Activated naive CD4-positive, alpha-beta T cell treated with anti-CD3 and anti-CD28 coated beads for 36 hours (primary cell): ENCODE measurements at places on chromosomes 6 and 20. TPM values are rescaled to one million over a fixed set of nuclear protein-coding genes. Genes with fewer than 3 reads are reported as not detected.

DNA sequence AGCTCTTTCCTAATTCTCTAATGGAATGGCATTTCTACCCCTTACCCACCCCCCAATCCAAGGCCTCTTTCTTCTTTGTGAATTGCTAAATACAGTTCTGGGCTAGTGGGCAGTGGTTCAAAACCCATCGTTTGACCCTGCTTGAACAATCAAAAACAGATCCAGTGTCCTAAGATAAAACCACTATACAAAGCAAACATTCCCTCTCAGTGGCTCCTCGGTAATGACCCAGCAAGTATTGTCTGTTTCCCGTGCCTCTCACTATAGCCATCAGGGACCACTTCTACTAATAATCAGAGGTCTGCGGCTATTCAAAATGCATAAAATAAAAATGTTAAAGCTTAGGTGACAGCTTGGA, 143.5 kb upstream of the AKAP12 start:
- no peak for DNase-seq

- DNase-seq = no peak
Observed at GRCh38 chr20:61865353-61865752, 200.3 kb downstream of the TAF4 start.

SIRPD gene
- total RNA-seq = not detected

GRCh38 chr20:62376112-62377063, 9.3 kb upstream of the LAMA5 start:
- DNase-seq = no peak

CST1 gene
- total RNA-seq = not detected

DNA sequence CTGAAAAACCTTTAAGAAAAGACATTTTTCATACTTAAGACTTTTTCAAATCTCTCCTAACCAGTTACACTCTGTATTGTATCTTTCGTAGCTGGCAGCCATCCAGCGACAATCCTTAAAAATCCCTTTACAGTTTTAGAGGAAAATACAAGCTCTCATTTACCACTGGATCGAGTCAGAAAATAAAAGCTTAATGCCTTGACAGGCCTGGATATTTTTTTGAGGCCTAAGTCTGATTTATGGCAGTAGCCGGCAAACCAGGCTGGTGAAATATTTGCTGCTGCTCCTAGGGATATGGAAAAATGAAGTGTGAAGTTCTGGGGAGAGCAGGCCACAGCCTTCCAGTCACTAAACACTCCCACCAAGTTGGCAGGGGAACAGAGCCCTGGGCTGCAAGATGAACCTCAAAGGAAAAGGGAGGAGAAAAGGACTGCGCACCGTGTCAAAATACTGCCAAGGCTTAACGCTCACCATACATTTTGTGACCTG, 213.0 kb upstream of the SUPT3H start:
- DNase-seq = no peak

DNA sequence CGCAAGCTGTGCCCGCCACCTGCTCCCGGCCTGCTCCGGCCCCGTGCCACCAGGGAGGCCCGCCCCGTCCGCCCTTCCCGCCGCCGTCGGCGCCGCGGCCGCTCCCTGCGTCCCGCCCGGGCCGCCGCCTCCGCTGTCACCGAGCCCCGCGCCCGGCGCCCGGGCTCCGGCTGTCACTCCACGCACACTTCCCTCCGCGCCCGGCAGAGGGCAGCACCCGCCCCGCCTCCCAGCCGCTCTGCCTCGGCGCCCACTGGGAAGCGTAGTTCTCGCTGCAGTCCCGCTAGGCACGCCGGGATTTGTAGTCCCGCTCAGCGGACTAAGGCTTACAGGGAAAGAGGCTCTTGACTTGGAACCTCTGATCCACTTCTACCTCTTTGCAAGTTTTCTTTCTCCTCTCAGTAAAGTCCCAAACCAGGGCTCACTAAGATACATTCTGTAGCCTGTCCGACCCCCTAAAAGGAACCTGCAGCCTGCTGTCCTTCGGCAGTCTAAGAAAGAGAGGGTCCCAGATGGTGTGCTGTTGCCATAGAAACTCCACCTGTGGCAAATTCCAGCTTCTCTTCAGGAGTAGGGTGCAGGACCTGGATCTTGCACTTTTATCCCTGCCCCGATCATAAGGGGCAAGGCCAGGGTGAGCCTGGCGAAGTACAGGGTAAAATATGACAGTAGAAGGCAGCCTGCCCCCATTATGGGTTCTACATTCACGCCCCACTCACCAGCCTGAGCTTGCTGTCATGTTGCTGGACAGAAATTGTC, at the start of gene TFEB:
TSS of gene TFEB (minus strand) at position 182 of the 759 bp plus-strand sequence. CDS start 44,395 bp downstream, outside the sequence.
- DNase-seq = peak; percentile 96

- no peak for DNase-seq
Observed at GRCh38 chr20:15200147-15200565, 862.7 kb upstream of the FLRT3 start.

DNA sequence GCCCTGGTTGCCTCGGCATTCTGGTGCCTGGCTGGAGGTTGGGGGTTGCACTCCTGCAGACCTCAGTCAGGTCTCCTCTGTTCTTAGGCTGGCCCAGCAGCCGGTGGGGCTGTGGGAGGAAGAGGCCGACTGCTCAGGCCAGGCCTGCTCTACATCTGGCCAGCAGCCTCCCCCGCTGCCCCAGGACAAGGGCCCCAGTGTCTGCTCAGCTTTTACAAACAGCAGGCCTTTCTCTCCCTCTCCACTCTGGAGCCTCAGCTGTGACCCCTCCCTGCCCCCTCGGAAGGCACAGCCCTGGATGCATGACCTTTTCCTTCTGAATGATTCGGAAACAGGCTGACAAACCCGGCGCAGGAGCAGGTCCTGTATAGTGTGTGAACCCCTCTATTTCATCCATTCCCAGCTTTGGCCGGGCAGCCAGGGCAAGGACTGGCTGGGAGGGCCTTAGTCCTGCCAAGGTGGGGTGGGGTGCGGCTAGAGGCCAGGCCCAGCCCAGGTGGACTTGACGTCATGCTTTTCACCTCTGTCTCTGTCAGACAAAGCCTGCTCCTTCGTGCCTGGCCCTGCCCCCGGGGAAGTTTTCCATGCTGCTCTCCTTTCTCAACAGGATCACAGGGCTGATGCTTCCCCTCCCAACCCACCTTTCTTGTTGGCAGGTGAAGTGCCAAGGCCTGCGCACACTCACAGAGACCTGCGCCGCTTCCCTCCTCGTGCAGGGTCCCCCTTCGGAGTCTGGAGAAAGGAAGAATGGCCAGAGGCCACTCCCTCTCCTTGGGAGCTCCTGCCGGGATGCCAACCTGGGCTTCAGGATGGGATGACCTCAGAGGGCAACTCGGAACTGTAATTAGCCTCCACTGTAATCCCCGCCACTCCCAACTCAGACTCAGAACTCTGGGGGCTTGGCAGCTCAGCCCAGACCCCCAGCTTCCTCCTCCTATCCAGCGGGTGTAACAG, 10.1 kb upstream of the ITPR3 start:
- no peak for DNase-seq

DNA sequence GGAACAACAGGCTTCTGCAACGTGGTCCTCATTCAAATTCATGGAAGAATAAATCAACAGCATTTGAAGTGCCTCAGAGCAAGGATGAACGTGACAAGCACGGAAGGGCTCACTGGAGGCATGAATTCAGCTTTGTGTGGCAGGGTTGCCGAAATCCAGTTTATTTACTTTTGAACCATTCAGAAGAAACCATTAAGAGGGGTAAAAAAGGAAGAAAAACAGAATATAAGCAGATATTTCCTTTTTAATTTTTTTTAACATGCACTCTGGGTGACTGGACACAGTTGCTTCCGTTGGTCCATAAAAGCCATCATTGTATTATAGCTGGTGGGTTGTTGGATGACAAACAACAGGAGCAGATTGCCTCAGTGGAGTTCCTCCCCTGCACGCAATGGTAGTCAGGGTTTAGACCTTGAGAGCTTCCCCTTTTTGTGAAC, 17.3 kb upstream of the SNRPB2 start:
- no peak for DNase-seq

BTNL2 gene
- total RNA-seq = not detected

CLPSL2 gene
- not detected for total RNA-seq

SLC24A3 gene
- not detected for total RNA-seq

GRCh38 chr6:83119742-83120300, 52.4 kb downstream of the DOP1A start:
- no peak for DNase-seq

GRCh38 chr6:75381877-75382633, 97.5 kb upstream of the TMEM30A start:
- DNase-seq = no peak

GRCh38 chr6:47437592-47437991, 40.0 kb upstream of the CD2AP start:
- DNase-seq = no peak

ZNF334 gene
- total RNA-seq = 2.1 TPM

- no peak for DNase-seq
Observed at GRCh38 chr6:169441292-169441691, 187.6 kb upstream of the THBS2 start.

GRCh38 chr20:32396646-32397160, 38.6 kb downstream of the ASXL1 start:
- DNase-seq = no peak

GRCh38 chr20:59378396-59378795, 78.0 kb downstream of the EDN3 start:
- DNase-seq = no peak

- no peak for DNase-seq
Observed at GRCh38 chr20:57659517-57660180, 39.4 kb upstream of the ZBP1 start.

GRCh38 chr6:5152460-5152859, 67.3 kb downstream of the PPP1R3G start:
- no peak for DNase-seq

- no peak for DNase-seq
Observed at GRCh38 chr6:148653138-148653776, 93.6 kb upstream of the UST start.

GRCh38 chr6:52102405-52102804, 15.0 kb upstream of the PKHD1 start:
- no peak for DNase-seq

- no peak for DNase-seq
Observed at GRCh38 chr20:63564036-63564810, 9.8 kb downstream of the HELZ2 start.

PCSK2 gene
- total RNA-seq = not detected

DNA sequence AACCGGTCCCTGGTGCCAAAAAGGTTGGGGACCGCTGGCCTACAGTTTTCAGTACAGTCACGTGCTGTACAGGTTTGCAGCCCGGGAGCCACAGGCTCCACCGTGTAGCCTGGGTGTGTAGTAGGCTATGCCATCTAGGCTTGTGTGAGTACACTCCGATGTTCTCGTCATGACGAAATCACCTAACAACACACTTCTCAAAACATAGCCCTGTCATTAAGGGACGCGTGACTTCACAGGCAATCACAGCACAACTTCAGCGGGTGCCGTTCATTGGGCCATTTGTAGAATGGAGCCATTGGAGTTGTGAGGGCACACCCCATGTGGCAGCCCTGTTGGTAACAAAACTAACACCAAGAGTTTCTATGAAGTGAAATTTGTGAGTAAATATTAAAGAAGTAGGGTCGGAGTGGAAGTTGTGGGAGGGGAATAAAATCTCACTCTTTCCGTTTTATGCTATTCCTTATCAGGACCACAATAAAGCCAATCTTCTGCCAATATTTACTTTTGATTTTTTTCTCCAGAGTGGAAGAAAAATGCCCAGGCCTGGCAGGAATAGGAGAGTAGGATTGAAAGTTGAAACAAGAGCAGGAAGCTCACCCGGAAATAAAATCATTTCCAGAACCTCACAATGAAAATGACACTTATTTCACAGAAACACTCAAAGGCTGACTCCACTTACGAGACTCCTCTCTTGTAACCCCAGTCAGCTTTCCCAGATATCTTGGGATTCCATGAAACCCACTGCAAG, 63.7 kb upstream of the PTPN1 start:
- DNase-seq = no peak

DNA sequence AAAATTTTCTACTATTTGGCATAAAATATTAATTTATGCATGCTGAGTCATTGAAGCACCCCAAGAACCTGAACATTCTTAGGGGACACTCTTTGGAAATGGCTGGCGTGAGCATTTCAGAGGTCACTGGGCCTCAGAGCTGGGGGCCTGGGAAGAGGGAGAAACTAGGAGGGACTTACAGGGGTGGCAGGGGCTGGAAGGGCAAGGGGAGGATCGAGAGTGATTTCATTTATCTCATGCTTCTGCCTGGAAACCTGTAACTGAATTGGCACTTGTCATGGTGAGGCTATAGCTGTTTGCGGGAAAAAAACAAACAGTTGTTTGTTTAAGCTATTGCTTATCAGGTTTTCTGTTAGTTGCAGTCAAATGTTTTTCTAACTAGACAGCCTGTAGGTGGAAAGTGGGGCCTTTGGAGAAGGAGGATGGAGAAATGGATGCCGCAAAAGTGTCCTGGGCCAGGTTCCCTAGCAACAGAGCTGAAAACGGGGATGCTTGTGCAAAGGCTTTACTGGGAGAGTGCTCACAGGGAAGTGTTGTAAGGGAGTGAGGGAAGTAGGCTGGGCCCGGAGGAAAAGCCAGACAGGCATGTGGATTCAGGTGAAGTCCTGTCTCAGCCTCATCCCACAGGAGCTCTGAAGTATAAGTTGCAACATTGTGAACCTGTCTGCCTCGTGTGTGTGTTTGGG, 36.4 kb upstream of the KAT14 start:
- DNase-seq = no peak

NINL gene
- total RNA-seq = 2.6 TPM

GRCh38 chr6:41823178-41823577, 35.7 kb downstream of the TOMM6 start:
- no peak for DNase-seq

DNA sequence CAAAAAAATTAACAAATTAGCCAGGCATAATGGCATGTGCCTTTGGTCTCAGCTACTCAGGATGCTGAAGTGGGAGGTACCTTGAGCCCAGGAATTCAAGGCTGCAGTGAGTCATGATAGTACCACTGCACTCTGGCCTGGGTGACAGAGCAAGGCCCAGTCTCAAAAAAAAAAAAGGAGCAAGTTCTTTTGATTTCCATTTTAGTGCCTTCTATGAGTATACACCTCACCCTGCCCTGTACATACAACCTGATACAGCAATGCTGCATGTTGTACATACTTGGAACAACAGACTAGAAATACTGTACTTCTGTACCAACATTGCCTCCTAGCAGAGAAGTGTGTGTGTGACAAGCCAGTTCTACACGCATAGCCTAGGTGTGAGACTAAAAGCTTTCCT, 97.3 kb upstream of the CARMIL1 start:
- no peak for DNase-seq

TMC2 gene
- total RNA-seq = not detected

NT5E gene
- total RNA-seq = 0.55 TPM

CTAGE9 gene
- total RNA-seq = not detected

DNA sequence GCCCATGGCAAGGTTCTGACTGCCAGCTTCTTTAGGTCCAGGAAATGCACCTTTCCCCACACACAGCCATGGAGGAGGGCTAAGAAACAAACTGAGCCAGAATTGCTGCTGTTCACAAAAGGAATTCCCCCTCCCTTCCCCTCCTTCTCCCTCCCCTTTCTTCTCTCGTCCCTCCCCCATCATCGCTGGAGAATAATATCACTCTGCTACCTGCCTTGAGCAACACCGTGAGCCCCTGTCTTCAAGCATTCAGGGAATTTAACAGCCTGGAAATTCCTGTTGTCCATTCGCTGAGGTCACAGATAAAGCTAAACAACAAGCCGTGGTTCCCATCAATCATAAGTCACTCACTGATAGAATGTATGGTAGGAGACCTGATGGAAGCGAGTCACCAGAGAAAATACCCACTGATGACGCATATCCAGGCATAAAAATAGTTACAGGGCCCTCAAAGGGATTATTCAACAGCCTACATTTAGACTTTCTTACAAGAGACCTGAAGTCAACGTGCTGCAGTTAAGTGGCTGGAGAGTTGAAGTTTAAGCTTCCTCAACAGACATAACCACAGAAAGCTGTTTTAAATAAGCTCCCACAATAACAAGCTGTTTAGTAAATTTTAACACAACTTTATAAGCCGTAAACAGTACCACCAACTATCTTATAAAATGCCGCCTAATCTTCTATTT, 59.7 kb downstream of the HIVEP2 start:
- peak; percentile 66 for DNase-seq
